ENCODE measurements at places on chromosomes 1 and 21. TPM values are rescaled to one million over a fixed set of nuclear protein-coding genes. Genes with fewer than 3 reads are reported as not detected.

DNA sequence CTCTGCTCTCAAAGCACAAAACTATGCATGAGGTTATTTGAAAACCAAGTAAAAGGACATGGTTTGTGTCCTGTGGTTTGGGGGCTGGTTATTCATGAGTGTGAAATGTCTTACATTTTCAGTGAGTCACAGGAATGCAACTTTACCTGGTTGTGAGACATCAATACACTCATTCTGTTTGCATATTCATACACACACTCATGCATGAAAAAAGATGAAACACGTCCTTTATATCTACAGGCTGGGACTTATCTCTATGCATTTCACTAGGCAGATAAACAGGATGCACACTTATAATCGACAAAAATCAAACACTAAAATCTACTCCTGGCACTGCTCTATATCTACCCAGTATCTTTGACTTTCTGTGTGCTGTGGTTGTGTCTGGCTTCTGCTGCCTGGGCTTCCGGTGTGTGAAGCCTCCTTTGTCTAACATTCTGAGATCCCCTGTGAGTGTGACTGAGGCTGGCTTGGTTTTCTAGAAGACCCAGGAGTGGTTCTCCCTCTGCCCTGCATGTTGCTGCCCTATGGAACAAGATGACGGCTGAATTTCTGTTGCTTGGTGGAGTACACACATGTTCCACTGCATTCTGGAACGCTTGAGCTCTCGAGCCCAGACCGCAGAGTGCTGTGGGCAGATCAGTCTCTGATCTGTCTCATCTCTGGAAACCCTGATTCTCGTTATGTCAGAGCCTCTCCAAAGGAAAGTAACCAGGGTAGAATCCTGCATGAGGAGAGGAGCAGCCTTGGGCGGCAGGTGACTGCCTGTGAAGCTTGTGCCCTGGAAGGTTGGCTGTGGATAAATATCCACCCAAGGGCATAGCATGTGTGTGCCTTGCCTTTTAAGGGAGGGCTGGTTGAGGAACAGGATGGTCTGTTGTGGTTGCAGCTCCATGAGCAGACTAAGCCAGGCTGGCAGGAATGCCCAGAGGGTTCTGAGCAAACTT lies 19.7 kb upstream of the FASLG start:
- DNase-seq, result no peak

DNA sequence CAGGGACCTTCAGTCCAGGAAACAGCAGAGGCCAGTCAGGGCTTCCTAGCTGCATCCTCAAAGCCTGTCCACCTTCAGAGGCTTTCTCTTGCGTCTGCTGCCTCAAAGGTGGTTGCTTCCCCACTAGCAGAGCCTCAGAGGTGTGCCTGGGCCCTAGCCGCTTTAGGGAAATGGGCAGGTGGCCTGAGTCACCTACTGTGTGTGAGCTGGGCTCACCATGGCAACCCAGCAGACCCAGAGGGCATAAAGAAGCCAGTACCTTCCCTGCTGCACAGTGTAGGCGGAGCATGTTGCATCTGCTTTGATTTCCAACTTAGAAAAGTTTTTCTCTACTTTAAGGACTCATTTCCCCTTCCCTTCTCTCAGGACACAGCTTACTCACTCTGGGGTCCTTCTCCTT lies 12.5 kb downstream of the SLC9A1 start:
- no peak for DNase-seq

GRCh38 chr1:193971595-193971994 lies 785.2 kb upstream of the B3GALT2 start:
- DNase-seq, result no peak

DNA sequence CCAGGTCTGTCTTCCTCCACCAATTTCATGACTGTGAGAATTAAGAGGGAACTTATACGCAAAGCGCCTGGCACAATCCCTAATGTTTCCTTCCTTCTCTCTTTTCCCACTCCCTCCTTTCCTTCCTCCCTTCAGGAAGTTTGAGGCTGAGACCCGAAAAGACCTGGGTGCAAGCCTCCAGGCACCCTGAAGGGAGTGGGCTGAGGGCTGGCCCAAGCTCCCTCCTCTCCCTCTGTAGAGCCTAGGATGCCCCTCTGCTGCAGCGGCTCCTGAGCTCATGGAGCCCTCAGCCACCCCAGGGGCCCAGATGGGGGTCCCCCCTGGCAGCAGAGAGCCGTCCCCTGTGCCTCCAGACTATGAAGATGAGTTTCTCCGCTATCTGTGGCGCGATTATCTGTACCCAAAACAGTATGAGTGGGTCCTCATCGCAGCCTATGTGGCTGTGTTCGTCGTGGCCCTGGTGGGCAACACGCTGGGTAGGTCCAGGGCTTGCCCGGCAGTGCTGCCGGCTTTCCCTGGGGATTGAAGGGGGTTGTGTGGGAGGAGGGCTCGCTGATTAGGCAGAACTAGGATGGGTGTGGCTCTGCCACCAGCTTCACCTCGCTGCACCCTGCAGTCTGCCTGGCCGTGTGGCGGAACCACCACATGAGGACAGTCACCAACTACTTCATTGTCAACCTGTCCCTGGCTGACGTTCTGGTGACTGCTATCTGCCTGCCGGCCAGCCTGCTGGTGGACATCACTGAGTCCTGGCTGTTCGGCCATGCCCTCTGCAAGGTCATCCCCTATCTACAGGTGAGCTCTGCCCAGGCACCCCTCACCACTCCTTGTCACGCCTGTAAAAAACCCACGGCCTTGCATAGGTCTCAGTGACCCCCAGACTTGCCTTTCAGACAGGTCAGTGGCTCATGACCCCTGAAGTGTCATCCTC lies 1.7 kb downstream of the HCRTR1 start:
- DNase-seq, result no peak

GRCh38 chr1:90809093-90809492 lies 92.0 kb upstream of the BARHL2 start:
- no peak for DNase-seq

DNA sequence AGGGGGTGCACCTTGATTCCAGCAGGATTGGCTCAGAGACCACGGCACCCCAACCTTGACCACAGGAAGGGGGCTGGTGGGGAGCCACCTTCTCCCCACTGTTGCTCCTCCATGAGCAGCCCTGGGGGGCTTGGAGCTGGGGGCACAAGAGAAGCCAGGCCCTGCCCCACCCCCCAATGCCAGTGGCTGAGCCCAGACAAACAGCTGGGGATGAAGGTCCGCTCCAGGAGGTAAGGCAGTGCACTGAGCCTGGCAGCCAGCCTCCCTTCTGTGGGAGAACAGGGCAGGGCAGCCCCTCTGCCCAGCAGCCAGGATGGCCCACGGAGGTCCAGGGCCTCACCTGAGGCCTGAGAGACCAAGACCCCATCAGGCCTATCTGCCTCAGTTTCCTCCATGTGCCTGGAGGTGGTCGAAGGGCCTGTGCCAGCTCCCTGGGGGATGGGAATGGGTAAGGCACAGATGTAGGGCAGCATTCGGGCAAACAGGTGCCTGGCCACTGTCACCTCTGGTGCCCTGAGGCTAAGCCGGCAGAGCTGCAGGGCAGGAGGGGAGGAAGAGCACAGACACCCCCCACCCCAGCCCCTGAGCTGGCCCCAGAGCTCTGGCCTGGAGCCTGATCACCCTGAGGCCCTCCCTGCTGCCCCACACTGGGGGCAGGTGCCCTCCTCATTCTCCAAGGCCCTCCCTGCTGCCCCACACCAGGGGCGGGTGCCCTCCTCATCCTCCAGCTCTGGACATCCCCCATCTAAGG lies 7.1 kb downstream of the ITGB2 start:
- DNase-seq, result no peak

GRCh38 chr1:171595324-171595723 lies 26.7 kb upstream of the MYOCOS start:
- no peak for DNase-seq

GRCh38 chr21:35381743-35382310 lies 332.7 kb upstream of the RUNX1 start:
- peak; percentile 38 for DNase-seq

DNA sequence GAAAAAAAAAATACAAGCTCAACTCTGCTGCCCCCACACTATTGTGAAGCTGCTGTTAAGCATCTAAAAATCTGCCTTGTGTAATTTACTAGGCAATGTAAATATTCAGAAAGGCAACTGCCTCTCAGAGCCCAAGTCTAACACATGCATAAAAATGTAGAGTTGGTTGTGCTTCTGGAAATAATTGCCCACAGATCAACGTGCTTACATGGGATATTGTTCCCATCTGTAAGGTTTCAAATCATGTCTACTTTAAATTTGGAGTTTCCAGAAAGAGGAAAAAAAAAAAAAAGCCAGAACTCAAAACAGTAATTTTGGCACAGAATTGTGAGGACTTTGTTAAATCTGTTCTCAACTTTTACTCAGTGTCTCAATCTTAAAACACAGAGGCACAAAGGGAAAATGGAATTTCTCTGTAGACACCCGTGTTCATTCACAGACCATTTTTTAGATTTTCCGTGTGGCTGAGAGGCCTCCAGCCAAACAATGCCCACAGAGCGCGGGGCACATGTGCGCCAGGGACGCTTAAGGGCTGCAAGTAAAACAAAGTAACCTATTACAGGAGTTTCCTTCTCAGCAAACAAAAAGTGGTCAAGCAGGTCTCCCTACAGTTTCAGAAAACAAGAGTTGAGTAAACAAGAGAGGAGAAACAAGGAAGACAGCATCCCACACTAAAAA lies 115.5 kb downstream of the RERE start:
- DNase-seq, result peak; percentile 68

DNA sequence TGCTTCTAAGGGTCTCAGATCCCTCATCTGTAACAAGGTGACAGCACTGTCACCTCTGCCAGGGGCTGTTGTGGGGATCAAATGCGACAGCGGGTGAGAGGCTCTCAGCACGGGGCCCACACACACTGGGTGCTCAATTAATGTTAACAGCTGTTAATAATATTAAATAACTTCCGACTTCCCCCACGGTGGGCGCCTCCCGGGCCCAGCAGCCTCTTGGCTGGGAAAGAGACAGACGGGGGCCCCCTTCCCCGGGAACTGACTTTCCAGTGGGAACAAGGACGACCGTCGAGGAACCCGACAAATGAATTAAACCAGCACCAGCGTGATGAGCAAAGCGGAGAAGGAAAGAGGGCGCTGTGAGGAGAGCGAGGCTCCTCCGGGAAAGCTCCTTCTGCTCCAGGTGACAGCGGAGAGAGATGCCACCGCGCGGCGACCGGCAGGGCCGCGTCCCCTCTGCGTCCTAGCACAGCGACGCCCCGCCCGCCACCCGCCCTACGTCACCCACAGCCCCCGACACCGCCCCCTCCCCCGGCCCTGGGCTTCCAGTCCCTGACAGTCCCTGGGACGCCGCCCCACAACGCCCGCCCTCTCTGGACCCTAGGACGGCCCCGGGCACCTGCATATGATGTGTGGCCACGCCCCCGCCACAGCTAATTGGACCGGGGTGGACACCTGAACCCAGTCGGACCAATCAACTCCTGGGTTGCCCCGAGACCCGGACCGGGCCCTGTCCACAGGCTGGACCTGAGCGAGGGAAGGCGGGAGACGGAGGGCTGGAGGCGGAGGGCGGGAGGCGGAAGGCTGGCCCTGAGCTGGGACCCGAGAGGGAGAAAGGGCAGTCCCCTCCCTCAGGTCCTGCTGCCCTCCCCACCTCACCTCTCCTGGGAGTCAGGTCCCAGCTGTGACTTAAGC lies 38.2 kb downstream of the MATN1 start:
- DNase-seq, result no peak

GRCh38 chr1:175150596-175151319 lies 41.8 kb downstream of the KIAA0040 start:
- DNase-seq, result no peak

GRCh38 chr21:15436031-15436430 lies 293.8 kb upstream of the USP25 start:
- DNase-seq, result peak; percentile 20

- no peak for DNase-seq
These were observed 9.4 kb downstream of the KIRREL1 start for GRCh38 chr1:158002631-158003405.

DNA sequence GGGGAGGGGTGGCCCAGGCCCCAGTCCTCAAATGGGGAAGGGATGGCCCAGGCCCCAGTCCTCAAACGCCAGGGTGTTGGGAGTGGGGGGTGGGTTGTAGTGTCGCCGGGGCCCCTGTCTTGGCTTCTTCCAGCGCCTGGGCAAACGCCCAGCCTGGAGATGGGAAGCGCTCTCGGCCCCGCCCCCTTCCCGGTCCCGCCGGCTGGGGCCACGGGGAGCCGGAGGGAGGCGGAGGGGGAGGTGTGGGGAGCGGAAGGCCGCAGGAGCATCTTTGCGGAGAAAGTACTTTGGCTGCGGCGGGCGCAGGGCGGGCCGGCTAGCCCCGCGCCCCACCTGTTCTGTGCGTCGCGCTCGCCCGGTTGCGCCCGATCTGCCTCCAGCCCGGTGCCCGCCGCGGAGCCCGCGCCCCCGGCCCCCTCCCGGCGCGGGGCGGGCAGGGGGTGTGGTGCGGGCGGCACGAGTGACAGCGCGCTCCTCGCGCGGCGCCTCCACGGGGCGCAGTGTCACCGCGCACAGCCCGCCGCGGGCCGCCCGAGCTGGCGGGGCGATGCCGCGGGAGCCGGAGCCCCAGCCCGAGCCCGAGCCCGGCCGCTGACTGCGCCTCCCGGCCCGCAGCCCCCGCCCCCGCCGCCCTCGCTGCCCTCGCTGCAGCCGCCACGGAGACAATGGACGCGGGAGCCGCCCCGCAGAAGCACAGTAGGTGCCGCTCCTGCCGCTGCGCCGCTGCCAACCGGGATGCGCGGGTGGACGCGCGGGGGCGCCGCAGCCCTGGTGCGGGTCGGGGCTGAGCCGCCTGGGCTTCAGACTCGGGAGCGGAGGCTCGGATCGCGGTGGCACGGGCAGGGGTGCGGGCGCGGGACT lies 31.1 kb upstream of the PEX10 start:
- peak; percentile 28 for DNase-seq

DNA sequence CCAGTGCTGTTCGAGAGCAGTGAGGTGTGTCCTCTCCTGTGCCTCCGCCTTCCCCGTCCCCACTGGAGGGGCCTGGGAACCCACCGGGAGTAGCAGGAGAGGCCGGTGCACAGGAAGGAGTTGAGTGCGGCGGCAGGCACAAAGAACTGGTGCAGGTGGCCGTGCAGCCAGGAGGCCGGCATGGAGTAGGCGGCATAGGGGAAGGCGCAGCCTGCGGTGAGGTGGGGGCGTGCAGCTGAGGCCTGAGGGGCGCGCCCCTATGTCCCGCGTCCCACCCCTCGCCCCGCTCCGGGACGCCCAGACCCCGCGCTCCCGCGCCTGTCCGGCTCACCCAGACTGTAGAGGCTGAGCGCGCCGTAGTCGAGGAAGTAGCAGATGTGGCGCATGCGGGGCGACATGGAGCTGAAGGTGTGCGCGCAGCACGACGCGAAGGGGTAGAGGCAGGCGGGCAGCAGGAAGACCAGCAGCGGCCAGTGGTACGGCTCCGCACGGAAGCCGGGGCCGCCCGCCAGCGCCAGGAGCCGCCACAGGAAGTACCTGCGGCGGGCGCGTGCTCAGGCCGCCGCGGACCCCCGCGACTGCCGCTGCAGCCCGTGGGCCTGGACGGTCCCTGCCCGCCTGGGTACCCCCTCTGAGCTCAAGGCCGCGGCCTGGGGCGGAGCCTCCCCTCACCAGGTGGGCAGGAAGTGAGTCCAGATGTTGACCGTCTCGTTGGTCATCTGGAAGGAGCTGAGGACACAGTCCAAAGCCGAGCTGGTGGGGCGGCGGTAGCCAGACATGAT lies 2.2 kb downstream of the PAQR6 start:
- DNase-seq, result peak; percentile 52

- DNase-seq, result no peak
These were observed 10.4 kb upstream of the WNT3A start for GRCh38 chr1:227996187-227996950.

C1QTNF12 gene
- total RNA-seq, result 6.3 TPM

MUL1 gene
- total RNA-seq, result 28.1 TPM

CRABP2 gene
- total RNA-seq, result 53.1 TPM

SH3BP5L gene
- 20.9 TPM for total RNA-seq

ASAP3 gene
- 66.7 TPM for total RNA-seq

CYP4A11 gene
- total RNA-seq, result not detected

Measured in tongue (tissue), 3 donors.